Esophagus squamous epithelium (tissue), 5 donors: ENCODE measurements at places on chromosomes 2 and 18. TPM values are rescaled to one million over a fixed set of nuclear protein-coding genes. Genes with fewer than 3 reads are reported as not detected.

DNA sequence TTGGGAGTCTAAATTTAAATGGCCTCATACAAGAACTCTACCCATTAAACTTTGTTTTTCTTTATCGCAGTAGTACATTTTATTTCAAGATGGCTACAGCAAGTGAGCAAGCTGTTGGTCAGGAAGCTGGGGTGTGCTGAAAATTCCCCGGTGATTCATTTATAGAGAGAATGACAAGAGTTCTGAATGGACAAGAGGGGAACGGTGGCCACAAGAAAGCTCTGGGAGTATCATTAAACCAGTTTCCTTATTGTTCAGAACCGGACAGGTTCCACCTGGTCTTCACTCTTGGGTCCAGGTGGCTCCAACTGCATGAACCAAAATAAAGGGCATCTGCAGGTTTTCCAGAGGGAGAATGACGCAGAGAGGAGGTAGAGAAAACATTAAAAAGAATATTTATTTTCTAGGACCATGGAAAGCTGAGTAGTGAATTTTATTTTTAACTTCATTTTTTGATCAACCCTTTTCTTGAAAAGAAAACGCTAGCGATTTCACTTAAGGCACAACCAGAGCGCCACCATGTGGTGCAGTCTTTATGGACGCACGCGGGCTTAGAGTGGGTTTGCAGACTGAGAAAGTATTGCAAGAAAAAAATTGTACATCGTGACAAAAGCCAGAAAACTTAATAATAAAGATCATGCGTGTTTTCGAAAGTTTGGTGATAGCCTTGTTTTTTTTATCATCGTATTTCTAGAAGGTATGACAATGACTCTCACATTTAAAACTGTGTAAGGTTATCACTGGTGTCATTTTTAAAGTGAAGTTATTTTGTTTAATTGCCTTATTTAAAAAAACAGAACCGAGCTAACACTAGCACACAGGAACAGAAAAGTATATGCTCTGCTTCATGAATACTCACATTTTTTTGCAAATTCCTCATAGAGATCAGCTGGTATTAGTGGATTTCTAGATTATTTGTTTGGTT is 97.9 kb upstream of the NOL4 start:
- no peaks in the 10 kb centered on the region for H3K27me3 ChIP-seq
- H3K36me3 ChIP-seq, result no peaks in the 10 kb centered on the region
- DNase-seq, result no peak
- no peaks in the 10 kb centered on the region for H3K4me1 ChIP-seq
- H3K4me3 ChIP-seq, result no peak overlapping the region
- no peak overlapping the region for H3K27ac ChIP-seq

DNA sequence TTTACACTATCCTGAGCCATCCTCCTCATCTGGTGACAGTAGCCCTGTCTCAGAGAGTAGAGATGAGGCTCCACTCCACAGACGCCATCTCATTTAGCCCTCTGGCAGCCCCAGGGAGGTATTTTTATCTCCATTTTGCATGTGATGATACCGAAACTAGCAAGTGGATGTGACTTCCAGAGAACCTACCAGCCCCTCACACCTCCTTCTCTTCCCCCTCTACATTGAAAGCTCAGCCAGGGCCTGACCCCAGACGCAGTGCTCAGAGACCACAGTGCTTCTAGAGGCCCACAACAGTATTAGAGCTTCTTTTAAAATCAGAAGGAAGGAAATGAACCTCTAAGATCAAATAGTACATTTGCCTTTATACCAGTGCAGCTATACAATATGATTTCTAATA is 8.3 kb downstream of the GYPC start:
- DNase-seq, result no peak
- H3K4me1 ChIP-seq, result peaks cover 65% of the 10 kb centered on the region
- no peak overlapping the region for H3K4me3 ChIP-seq
- no peaks in the 10 kb centered on the region for H3K27me3 ChIP-seq

DNA sequence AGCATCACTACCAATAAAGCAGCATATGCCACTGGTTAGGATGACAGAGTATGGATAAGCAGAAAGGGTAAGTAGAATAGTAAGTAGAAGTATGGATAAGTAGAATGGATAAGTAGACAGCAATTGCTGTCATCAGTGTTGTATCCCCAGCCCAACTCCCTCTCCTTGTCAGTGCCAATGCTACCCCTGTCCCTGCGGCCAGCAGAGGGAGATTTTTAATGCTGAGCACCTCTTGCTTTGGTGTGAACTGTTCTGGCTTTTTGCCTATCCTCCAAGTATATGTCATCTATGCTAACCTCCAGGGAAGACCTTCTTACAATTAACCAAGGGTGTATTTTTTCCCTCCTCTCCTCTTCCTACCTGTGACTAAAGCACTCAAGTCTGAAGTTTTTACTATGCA is 136.7 kb upstream of the SPHKAP start:
- no peak for DNase-seq
- no peaks in the 10 kb centered on the region for H3K27me3 ChIP-seq
- H3K36me3 ChIP-seq, result no peaks in the 10 kb centered on the region
- no peaks in the 10 kb centered on the region for H3K4me1 ChIP-seq
- H3K4me3 ChIP-seq, result no peak overlapping the region

GRCh38 chr18:76349067-76349715 is 145.9 kb downstream of the ZNF516 start:
- H3K4me1 ChIP-seq, result peaks cover 8% of the 10 kb centered on the region
- H3K27me3 ChIP-seq, result no peaks in the 10 kb centered on the region
- H3K27ac ChIP-seq, result no peak overlapping the region
- H3K4me3 ChIP-seq, result no peak overlapping the region
- H3K36me3 ChIP-seq, result no peaks in the 10 kb centered on the region

GRCh38 chr18:35468711-35469110 is 29.0 kb downstream of the INO80C start:
- H3K4me1 ChIP-seq, result no peaks in the 10 kb centered on the region
- no peaks in the 10 kb centered on the region for H3K27me3 ChIP-seq
- H3K4me3 ChIP-seq, result no peak overlapping the region
- no peak overlapping the region for H3K27ac ChIP-seq
- H3K36me3 ChIP-seq, result no peaks in the 10 kb centered on the region

DNA sequence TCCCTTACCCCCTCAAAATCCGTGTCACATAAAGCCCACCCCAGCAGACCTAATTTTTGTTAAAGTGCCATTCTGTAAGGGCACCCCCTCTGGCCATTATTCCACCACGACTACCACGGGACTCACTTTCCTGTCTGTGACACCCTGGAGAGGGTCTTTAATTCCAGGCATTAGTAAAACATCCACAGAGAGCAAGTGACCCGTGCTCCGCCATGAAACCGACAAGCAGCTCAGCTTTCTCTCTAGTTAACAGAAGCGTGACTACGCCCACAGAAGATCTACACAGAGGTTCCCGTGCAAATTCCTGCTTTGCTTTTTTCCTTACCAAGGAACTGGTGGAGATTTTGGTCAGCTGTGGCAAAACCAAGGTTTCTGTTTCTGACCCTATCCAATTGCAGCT is 4.4 kb downstream of the SIGLEC15 start:
- H3K4me1 ChIP-seq, result peaks cover 20% of the 10 kb centered on the region
- no peak for DNase-seq
- no peak overlapping the region for H3K4me3 ChIP-seq
- no peaks in the 10 kb centered on the region for H3K36me3 ChIP-seq
- H3K27ac ChIP-seq, result no peak overlapping the region

DNA sequence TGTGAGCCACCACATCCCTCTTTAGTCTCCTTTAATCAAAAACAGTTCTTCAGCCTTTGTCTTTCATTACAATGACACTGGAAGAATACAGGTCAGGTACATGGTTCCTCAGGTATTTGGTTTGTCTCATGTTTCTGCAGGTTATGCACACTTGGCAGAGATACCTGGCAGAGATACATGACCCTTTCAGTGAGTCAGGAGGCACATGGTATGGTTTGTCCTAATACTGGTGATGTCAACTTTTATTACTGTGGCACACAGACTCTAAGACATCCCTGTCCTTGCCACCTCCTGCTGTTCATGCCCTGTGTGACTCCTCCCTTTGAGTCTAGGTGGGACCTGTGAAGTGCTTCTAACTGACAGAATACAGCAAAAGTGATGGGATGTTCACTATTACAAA is 58.4 kb downstream of the SPIRE1 start:
- H3K27ac ChIP-seq, result no peak overlapping the region
- no peak for DNase-seq
- no peaks in the 10 kb centered on the region for H3K36me3 ChIP-seq
- no peak overlapping the region for H3K4me3 ChIP-seq
- peaks cover 6% of the 10 kb centered on the region for H3K4me1 ChIP-seq

DNA sequence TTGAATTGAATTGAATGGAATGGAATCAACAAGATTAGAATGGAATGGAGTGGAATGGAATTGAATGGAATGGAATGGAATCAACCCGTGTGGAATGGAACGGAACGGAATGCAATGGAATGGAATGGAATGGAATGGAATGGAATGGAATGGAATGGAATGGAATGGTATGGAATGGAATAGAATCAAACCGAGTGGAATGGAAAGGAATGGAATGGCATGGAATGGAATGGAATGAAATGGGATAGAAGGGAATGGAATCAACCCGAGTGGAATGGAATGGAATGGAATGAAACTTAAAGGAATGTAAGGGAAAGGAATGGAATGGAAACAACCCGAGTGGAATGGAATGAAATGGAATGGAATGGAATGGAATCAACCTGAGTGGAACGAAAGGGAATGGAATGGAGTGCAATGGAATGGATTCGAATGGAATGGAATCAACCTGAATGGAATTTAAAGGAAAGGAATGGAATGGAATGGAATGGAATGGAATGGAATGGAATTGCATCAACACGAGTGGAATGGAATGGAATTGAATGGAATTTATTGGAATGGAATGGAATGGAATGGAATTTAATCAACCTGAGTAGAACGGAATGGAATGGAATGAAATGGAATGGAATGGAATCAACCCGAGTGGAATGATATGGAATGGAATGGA is 1146.6 kb downstream of the RPIA start:
- no peak overlapping the region for H3K4me3 ChIP-seq
- H3K4me1 ChIP-seq, result no peaks in the 10 kb centered on the region
- no peak overlapping the region for H3K27ac ChIP-seq
- no peaks in the 10 kb centered on the region for H3K27me3 ChIP-seq

IMP4 gene
- total RNA-seq, result 76.0 TPM

BMP10 gene
- not detected for total RNA-seq
